Activated naive CD8-positive, alpha-beta T cell treated with anti-CD3 and anti-CD28 coated beads, Interleukin-2, amount 50 U/mL, for 24 hours (primary cell): ENCODE measurements at places on chromosomes 1 and 21.

DNA sequence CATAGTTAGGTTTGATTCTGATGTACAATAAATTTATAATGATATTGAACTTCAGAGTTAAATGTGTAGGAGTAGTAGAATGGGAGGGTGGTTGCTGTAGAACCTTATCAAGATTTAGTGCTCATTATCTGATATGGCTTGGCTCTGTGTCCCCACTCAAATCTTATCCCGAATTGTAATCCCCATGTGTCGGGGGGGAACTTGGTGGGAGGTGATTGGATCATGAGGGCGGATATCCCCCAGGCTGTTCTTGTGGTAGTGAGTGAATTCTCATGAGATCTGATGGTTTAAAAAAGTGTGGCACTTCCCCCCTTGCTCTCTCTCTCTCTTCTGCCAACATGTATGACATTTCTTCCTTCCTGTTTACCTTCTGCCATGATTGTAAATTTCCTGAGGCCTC is 265.5 kb downstream of the GRIK1 start:
- H3K27me3 ChIP-seq: peaks cover 3% of the 10 kb centered on the region
- H3K4me3 ChIP-seq: no peak overlapping the region
- no peak for DNase-seq
- H3K36me3 ChIP-seq: no peaks in the 10 kb centered on the region
- no peak overlapping the region for H3K27ac ChIP-seq
- H3K4me1 ChIP-seq: peaks cover 8% of the 10 kb centered on the region

DNA sequence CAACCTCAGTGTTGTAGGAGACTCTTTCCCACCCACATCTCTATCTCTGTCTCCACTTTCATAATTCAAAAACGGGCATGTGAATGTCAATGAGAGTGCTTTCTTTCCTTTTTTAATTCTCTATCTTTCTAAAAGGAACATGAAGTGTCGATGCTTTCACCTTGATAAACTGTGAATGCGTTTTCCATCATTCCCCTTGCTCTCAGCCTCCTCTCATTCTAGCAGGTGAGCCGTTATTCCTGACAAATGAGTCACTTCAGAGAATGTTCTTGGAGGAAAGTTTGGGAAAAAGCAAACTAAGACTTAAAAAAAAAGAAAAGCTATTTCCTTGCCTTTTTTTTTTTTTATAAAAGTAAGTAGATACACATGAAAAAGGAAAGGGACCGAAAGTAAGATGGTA is 226.0 kb upstream of the C1orf87 start:
- no peaks in the 10 kb centered on the region for H3K36me3 ChIP-seq
- H3K27me3 ChIP-seq: no peaks in the 10 kb centered on the region

GRCh38 chr1:41192456-41193178 is 49.5 kb downstream of the SCMH1 start:
- H3K4me1 ChIP-seq: peaks cover 3% of the 10 kb centered on the region
- no peak overlapping the region for H3K27ac ChIP-seq
- H3K36me3 ChIP-seq: peaks cover 10% of the 10 kb centered on the region
- H3K4me3 ChIP-seq: no peak overlapping the region
- no peaks in the 10 kb centered on the region for H3K27me3 ChIP-seq
- no peak for DNase-seq

GRCh38 chr21:44739316-44739715 is 27.9 kb upstream of the TSPEAR start:
- H3K27me3 ChIP-seq: no peaks in the 10 kb centered on the region
- no peak overlapping the region for H3K4me3 ChIP-seq
- H3K36me3 ChIP-seq: no peaks in the 10 kb centered on the region
- DNase-seq: no peak
- no peaks in the 10 kb centered on the region for H3K4me1 ChIP-seq

GRCh38 chr1:204384636-204385352 is 25.1 kb upstream of the PLEKHA6 start:
- H3K36me3 ChIP-seq: no peaks in the 10 kb centered on the region
- H3K4me1 ChIP-seq: peaks cover 7% of the 10 kb centered on the region
- DNase-seq: no peak
- peaks cover 6% of the 10 kb centered on the region for H3K27me3 ChIP-seq
- H3K4me3 ChIP-seq: no peak overlapping the region

- no peak overlapping the region for H3K27ac ChIP-seq
- H3K36me3 ChIP-seq: peaks cover 2% of the 10 kb centered on the region
- no peak overlapping the region for H3K4me3 ChIP-seq
Measured at GRCh38 chr1:20386323-20387081, 95.8 kb downstream of the VWA5B1 start.

DNA sequence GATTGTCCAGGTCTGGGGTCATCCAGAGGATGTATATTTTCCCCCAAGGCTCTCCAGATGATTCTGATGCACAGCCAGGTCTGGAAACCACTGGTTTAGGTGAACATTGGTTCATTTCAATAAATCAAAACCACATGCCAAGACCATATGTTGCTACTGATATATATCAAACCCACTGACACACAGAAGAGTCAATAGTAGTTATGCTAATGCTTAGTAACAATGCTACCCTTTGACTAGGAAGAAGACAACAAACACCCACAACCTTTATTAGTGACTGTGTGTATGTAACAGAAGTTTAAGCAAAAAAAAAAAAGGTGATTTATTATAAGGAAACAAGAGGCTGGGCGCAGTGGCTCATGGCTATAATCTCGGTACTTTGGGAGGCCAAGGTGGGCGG is 35.6 kb upstream of the POU2F1 start:
- H3K27me3 ChIP-seq: no peaks in the 10 kb centered on the region
- no peak for DNase-seq
- no peaks in the 10 kb centered on the region for H3K36me3 ChIP-seq
- no peak overlapping the region for H3K27ac ChIP-seq
- no peak overlapping the region for H3K4me3 ChIP-seq

DNA sequence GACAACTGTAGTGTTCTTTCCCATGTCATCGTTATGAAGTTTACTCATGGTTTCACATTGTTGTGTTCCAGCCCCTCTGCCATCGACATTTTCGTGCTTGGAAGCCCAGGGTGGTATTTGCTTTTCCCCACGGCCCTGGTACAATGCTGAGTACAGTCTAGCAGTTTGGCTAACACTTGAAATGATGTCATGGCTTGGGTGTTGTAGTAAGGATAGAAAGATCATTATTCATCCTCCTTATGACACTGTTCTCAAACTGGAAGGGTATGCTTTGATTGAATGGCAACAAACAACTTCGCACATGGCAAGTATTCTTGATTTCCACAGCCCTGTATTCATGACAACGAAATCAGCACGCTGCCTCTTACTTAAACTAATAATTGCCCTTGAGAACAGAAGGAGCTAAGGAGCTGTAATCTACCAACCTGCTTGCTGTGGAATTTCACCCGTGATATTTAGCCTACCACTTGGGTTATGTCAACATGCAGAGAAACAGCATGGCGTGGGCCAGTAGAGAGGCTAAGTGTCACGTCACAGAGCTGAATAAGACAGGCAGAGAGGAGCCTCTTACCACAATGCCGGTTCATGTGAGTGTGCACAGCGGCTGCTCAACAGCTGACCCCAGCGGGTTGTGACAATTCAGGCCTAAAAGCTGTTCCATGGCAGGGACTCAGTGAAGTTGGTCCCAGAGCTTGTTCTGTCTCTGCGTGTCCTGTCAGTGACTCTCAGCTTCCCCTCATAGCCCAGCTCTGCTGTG is 73.9 kb downstream of the KCNJ6 start:
- H3K36me3 ChIP-seq: no peaks in the 10 kb centered on the region
- H3K27me3 ChIP-seq: peaks cover 4% of the 10 kb centered on the region
- no peak for DNase-seq
- no peaks in the 10 kb centered on the region for H3K4me1 ChIP-seq
- H3K27ac ChIP-seq: no peak overlapping the region

DNA sequence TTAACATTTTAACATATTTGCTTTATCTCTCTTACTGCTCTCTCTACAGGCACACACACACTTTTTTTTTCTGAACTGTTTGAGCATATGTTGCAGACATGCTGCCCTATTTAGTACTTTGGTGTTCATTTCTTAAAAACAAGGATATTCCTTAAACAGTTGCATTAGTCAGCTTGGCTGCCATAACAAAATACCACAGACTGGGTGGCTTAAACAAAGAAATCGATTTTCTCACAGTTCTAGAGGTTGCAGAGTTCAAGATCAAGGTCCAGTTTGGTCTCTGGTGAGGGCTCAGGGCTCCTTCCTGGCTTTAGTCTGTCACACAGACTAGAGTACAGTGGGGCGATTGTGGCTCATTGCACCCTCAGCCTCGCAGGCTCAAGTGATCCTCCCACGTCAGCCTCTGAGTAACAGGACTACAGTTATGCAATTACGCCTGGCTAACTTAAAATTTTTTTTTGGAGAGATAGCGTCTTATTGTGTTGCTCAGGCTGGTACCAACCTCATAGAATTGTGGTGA is 46.7 kb downstream of the RPRD2 start:
- H3K36me3 ChIP-seq: no peaks in the 10 kb centered on the region
- peaks cover 51% of the 10 kb centered on the region for H3K4me1 ChIP-seq

DNA sequence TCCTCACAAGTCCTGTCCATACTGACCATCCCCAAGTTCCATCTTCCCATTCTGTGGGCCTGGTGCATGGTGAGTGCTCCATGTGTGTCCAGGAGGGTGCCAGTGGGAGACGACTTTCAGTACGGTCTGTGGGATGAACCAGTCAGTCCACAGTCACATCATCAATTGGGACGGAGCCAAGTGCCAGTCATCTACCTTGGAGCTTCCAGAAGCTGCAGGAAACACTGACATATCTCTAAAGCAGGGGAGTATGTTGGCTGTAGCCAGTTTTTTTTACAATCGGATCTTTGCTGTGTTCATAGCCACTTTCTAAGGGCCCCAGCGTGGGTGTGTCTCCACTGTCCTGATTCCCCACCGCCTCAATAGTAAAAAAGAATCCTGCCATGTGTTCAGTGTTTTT is 13.6 kb upstream of the TRIM17 start:
- H3K27me3 ChIP-seq: peaks cover 26% of the 10 kb centered on the region
- H3K27ac ChIP-seq: no peak overlapping the region
- no peaks in the 10 kb centered on the region for H3K36me3 ChIP-seq
- no peak overlapping the region for H3K4me3 ChIP-seq

- no peak for DNase-seq
- H3K36me3 ChIP-seq: peaks cover 11% of the 10 kb centered on the region
- H3K27ac ChIP-seq: no peak overlapping the region
- no peaks in the 10 kb centered on the region for H3K27me3 ChIP-seq
Measured at GRCh38 chr1:29050166-29050565, 73.5 kb downstream of the TMEM200B start.

GRCh38 chr1:98157524-98158313 is 236.9 kb upstream of the DPYD start:
- H3K4me3 ChIP-seq: no peak overlapping the region
- H3K36me3 ChIP-seq: no peaks in the 10 kb centered on the region
- H3K4me1 ChIP-seq: no peaks in the 10 kb centered on the region
- no peak overlapping the region for H3K27ac ChIP-seq
- H3K27me3 ChIP-seq: no peaks in the 10 kb centered on the region
- no peak for DNase-seq

DNA sequence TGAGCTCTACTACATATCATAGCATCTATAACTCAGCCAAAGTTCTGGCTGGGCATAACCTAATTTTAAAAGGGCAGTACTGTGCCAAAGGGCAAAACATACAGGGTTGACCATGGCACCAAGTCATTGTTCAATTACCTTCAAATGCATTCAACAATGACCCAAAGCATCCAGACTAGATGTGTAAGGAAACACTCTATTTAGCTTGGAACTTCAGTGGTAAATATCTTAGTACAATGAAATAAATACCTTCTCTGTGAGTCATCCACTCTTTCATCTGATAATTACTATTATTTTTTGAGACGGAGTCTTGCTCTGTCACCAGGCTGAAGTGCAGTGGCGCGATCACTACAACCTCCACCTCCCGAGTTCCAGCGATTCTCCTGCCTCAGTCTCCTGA is 70.0 kb downstream of the NVL start:
- H3K4me1 ChIP-seq: peaks cover 8% of the 10 kb centered on the region
- no peak for DNase-seq
- H3K4me3 ChIP-seq: no peak overlapping the region
- H3K27ac ChIP-seq: no peak overlapping the region
- peaks cover 26% of the 10 kb centered on the region for H3K36me3 ChIP-seq

DNA sequence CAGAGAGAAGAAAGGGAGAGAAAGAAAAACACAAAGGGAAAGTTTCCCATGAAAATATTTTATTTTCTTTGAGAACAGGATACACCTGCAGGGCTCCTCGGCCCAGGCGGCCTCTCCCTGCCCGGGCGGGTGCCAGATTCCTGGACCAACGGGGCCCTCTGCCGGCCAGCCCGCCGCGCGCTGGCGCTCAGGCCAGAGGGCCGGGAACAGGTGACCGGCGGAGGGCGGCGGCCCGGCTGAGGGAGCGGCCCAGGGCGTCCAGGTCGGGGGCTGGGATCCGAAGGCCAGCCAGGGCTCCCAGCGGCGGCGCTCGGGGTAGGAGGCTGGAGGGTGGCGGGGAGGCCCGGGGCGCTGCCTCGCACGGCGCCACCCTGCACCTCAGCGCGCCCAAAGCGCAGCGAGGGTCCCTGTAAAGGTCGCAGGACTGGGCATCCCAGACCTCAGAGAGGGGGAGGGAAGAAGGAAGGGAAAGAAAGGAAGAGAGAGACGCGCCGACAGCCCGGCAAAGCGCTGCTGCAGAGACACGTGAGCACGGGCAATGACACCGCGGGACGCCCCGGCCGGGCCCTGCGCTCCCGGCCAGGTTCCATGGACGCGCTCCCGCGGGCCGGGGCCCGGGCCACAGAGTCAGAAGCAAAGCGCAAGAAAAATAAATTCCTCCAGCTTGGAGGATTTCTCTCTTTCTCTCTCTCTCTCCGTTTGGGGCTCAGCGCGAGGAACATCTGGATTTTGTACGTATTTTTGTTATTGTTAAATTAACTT is 927 bp downstream of the WNT9A start:
- DNase-seq: peak; percentile 63
- H3K4me3 ChIP-seq: peak overlapping the region; percentile 65
- H3K27me3 ChIP-seq: peaks cover 19% of the 10 kb centered on the region
- no peak overlapping the region for H3K27ac ChIP-seq
- no peaks in the 10 kb centered on the region for H3K36me3 ChIP-seq

DNA sequence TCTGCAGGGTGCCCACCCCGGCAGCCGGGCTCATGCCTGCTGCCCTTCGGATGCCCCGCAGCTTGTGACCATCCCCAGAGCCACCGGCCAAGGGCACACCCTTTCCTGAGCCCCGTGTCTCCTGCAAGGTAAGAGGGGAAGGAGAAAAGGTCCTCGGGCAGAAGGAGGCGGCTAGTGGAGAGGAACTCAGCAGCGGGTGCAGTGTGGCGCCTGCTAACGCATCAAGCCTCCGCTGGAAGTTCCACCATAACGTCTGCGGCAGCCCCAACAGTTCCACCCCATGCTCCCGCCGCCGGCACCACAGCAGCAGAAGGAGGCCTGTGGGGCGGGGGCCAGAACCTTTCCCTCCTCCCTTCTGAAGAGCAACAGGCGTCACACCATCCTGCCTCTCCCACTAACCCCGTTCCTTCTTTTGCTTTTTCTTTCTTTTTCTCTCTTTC is 990 bp downstream of the VWA5B1 start:
- no peak for DNase-seq
- peaks cover 8% of the 10 kb centered on the region for H3K4me1 ChIP-seq
- no peaks in the 10 kb centered on the region for H3K36me3 ChIP-seq
- peak overlapping the region; percentile 0 for H3K4me3 ChIP-seq

DNA sequence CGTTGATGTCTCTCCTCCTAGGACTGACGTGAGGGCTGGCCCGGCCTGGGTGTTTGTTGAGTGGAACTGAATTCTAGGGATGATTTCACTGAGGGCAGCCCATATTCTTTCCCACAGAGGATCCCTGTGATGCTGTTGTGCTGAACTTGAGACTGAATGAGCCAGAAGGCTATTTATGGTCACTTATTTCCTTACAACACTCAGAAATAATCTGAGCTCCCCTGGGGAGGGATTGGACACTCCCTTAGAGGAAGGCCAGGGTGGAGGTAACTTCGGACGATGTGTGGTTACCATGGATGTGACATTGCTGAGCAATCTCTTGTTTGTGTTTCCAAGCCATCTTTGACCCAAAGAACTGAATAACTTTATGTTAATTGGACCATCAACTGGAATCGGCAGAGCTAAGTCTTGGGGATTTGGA is 5.1 kb upstream of the TMCO4 start:
- H3K4me1 ChIP-seq: peaks cover 12% of the 10 kb centered on the region
- DNase-seq: no peak
- H3K4me3 ChIP-seq: no peak overlapping the region
